Amygdala (tissue), 56 donors: ENCODE measurements at places on chromosomes 2 and 18.

DNA sequence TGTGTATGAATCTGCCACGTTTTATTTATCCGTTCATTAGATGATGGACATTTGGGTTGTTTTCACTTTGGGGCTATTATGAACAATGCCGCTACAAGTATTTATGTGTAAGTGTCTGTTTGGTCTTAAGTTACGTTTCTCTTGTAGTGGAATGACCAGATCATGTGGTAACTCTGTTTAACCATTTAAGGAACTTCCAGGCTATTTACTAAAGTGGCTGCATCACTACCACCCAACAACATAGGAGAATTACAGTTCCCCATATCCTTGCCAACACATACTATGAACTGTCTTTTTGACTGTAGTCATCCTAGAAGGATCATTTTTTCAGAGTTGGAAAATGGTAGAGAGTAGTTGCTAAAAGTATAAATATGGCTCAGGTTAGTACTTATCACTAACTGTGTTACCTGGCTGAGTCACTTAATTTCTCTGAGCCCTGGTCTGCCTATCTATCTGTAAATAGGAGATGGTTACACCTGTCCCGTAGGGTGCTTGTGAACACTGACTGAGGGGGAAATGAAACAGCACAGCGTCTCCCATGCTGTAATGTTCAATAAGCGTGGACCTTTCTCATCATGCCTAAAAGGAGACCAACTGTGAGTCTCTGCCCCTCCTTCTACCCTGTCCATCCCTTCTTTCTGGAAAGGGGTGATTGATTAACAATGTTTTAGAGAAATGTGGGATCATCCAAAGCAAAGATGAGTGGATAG is 103.1 kb downstream of the SH3RF3 start:
- DNase-seq = no peak

DNA sequence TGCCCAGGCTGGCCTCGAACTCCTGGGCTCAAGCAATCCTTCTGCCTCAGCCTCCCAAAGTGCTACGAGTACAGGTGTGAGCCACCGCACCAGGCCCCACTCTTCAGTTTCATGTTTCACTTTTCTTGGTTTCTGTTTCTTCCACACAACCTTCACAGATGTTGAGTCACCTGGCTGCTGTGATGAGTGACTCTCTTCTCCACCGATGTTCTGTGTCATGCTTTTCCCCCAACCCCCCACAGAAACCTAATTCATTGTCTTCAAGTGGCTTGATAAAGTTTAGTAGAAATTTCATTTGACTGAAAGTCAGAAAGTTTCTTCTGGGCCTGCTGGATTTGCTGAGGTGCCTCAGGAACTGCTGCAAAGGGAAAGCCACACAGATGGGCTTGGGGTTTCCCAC is 78.5 kb downstream of the SPHKAP start:
- DNase-seq = no peak

- no peak for DNase-seq
Observed at GRCh38 chr2:129816813-129817574, 162.5 kb upstream of the RAB6C start.

GRCh38 chr18:61616111-61616610 is 276.6 kb downstream of the RNF152 start:
- no peak for DNase-seq

DNA sequence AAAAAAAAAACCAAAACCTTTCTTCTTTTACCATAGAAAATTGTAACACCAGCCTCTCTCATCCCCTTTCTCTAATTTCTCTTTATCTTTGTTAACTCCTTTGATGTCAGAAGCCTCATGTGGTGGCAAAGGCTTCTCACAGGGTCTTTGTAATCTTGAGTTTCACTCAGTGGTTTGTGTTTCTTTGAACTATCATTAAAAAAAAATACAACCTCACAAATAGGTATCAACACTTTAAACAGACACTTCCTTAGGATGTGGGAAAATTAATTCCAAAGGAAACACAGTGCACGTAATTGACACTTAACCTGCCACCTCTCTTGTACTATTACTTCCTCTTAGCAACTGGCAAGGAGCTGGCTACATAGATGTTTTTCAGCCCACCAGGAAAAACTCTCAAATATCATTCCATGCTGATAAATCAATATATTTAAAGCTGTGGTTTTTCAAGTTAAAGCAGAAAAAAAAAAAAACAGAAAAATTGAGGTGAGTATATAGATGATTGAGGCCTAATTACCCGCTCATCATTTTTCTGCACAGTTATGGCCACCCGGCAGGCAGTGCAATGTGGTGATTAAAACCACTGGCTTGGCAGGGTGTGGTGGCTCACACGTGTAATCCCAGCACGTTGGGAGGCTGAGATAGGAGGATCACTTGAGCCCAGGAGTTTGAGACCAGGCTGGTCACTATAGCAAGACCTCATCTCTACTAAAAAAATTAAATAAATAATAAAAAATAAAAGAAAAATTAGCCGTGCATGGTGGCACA is 193.5 kb downstream of the MYO3B start:
- no peak for DNase-seq

GRCh38 chr2:22800412-22800811 is 584.6 kb upstream of the KLHL29 start:
- DNase-seq = no peak
